ENCODE measurements at places on chromosomes 3 and 15.
A peak's percentile ranks its signal among the peaks of the same experiment; 100 is the strongest.

- DNase-seq, result no peak
Measured at GRCh38 chr3:60913474-60913873, 337.8 kb downstream of the FHIT start.

DNA sequence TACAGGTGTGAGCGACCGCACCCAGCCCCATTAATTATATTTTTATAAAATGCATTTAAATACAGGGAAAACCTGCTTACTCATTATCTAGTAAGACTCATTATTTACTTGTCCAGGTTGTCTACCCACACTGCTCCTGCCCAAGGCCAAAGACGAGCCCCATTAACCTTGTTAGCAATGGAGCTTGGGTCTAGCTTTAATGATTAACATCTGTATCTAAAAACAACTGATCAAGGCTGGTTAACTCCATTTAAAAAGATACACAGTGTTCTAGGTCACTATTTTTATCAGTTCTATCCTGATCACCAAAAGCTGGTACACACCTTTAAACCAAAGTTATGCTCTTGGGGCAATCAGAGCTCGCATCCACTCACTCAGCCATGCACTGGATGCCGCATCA lies 10.4 kb upstream of the NCKIPSD start:
- no peak for DNase-seq

DNA sequence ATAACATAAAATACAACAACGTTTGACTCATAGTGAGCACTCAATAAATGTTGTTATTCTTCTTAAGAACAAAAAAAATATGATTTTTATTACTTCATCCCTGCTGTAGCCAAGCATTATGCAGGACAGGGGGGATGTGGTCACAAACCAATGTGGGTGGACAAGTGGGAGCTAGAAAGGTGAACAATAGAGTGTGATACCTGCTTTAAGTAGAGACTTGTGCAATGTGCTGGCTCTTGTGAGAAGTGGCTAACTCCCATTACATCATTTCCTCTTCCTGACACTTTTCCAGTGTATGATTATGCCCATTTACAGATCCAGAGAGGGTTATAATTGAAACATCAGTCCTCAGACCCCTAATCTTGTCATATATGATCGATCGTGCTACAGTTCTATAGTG lies 193.6 kb downstream of the UBE2E2 start:
- no peak for DNase-seq

GRCh38 chr3:1172644-1173043 lies 79.8 kb downstream of the CNTN6 start:
- no peak for DNase-seq

GRCh38 chr3:74617776-74618175 lies 3.3 kb upstream of the CNTN3 start:
- no peak for DNase-seq

- DNase-seq, result no peak
Measured at GRCh38 chr3:149541091-149541491, 66.6 kb downstream of the TM4SF4 start.

- DNase-seq, result no peak
Measured at GRCh38 chr3:188949456-188949855, 222.3 kb upstream of the TPRG1 start.

DNA sequence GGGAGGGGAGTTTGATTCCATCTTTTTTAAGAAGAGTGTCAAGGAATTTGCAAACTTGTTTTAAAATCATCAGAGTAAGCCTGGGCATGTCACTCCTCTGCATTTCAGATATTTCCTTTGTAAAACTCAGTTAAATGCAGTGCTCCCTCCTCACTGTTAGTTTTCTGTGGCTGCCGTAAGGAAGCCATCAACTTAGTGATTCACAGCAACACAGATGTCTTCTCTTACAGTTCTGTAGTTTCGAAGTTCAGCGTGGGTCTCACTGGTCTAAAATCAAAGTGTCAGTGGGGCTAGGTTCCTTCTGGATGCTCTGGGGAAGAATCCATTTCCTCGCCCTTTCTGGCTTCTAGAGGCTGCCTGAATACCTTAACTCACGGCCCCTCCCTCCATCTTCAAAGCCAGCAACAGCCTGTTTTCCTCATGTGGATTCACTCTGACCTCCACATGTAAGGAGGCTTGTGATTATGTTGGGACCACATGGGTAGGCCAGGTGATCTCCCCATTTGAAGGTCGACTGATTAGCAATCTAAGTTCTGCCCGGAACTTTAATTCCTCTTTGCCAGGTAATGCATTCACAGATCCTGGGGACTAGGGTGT lies 12.4 kb downstream of the ISG20 start:
- DNase-seq, result no peak

GRCh38 chr15:78930577-78931388 lies 14.1 kb downstream of the CTSH start:
- DNase-seq, result no peak

DNA sequence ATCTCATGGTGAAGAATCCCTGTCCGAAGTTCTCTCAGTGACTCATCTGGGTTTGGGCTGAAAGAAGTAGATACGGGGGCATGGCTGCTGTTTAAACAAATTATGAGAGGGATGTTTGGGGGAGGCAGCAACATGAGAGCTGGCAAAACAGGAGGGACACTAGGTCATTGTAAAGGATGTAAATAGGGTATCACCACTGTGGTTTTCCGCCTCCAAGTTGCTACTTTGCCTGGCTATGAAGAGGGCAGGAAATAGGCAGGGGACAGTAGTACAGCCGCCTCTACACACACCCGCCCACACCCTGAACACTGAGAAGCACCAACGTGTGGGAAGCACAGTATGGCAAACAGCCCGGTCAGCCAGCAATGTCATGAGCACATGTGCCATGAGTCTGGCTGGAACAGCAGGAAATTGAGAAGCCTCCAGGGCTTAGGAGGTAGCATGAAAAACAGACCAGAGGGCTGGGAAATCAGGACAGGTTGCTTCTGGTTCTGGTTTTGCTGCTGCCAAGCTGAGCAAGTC lies 17.1 kb downstream of the HEXA start:
- peak; percentile 89 for DNase-seq

- no peak for DNase-seq
Measured at GRCh38 chr15:80841541-80841940, 62.4 kb downstream of the CEMIP start.

DNA sequence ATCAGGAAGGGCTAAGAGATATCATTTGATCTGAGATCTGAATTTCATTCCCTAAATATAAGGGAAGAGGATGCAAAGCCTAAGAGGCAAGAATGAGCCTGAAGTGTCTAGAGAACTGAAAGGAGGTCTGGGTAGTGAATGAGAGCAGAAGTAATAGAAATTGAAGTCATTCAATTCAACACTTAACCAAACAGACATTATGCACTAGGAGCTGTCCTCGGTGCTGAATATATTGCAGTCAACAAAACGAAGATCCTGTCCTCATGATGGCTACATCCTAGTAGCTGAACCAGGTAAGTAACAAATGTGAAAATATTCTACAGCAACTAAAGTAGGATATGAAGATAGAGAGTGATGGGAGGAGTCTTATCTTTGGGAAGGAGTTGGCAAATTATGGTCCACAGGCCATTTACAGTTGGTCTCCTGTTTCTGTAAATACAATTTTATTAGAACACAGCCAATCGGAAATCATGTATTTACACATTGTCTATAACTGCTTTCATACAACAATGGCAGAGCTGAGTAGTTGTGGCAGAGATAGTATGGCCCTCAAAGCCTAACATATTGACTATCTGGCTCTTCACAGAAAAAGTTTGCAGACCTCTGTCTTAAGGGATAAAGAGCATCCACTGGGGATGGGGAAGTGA lies 192.9 kb upstream of the CADPS start:
- DNase-seq, result no peak

DNA sequence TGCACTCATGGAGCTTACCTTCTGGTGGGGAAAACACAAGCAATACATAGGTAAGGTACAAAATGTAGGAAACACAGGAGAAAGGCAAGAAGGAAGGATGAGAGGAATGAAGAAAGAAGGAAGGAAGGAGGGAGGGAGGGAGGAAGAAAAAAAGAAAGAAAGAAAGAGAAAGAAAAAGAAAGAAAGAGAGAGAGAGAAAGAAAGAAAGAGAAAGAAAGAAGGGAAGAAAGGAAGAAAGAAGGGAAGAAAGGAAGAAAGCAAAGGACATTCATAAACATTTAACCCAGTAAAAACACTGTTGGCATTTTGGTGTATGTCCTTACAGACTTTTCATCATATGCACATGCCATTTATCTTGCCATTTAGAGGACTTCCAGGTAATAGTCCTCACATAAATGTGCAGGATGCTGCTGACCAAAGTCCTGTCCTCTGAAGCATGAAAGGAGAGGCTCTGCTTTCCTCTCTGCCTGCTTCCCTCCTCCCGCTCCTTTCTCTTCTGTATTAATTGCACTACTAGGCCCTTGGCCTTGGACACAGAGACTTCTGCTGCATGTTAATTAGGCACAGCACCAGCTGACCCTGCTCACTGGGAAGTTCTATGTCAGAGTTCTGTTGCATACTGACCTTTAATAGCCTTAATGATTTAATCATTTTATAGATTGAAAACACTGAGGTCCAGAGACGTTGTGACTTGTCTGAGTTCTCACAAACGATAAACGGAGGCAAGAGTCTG lies 29.7 kb upstream of the NDUFB4 start:
- DNase-seq, result no peak
